Inflammatory macrophage treated with lipopolysaccharide for 1 hour (primary cell): ENCODE measurements at places on chromosomes 12 and 14.
A peak's percentile ranks its signal among the peaks of the same experiment; 100 is the strongest.

GRCh38 chr12:122206111-122206881, 2.8 kb downstream of the B3GNT4 start:
- DNase-seq, result no peak

DNA sequence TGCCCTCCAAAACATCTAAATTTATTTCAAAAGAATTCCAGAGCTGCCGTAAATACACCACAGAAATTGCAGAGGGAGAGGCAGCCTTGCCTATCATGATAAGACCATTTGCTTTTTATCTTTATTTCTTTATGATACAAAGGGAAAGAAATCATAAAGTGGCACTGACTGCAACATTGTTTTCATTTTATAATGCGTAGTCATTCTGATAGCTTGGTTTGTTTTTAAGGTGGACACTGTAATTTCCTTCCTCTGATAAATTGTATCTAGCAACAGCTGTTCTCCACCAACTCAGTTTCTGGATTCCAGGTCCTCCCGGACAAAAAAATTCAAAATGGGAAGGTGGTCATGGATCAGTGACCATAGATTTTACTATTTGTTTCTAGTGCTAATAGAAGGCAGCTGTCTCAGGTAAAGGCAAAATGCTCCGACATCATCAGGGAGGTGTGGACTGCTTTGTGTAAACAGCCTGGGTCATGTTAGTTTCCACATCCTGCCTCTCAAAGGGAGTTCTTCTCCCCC, 623 bp upstream of the TSPAN8 start:
- DNase-seq, result no peak

- DNase-seq, result peak; percentile 98
These were observed at the start of gene ISCA2 for GRCh38 chr14:74493343-74494261. Gene ISCA2, plus strand, starts transcription at chr14:74493765. Its CDS starts 10 bp downstream, at chr14:74493775.

- DNase-seq, result peak; percentile 30
These were observed 1.8 kb downstream of the FBXL14 start for GRCh38 chr12:1592444-1593173.

DNA sequence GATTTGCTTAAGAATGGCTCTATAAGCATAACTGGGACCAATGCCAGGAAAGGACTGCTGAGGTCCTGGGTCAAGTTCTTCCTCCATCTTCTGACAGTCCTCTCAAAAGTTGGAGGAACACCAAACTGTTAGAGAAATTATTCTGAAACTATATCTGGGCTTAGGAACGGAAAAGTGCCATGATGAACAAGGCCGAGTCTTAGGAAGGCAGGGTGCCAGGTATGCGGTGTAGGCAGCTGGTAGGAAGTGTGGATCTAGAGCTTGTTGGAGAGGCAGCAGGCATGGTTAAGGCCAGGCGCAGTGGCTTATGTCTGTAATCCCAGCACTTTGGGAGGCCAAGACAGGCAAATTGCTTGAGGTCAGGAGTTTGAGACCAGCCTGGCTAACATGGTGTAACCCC, 7.7 kb downstream of the GNPTAB start:
- no peak for DNase-seq

GRCh38 chr12:53049571-53050318, at the start of gene TNS2:
Gene TNS2, plus strand, starts transcription at chr12:53050065. Its CDS starts 121 bp downstream, at chr12:53050186.
- no peak for DNase-seq

GRCh38 chr12:30026621-30027234, 243.0 kb upstream of the TMTC1 start:
- DNase-seq, result no peak

DNA sequence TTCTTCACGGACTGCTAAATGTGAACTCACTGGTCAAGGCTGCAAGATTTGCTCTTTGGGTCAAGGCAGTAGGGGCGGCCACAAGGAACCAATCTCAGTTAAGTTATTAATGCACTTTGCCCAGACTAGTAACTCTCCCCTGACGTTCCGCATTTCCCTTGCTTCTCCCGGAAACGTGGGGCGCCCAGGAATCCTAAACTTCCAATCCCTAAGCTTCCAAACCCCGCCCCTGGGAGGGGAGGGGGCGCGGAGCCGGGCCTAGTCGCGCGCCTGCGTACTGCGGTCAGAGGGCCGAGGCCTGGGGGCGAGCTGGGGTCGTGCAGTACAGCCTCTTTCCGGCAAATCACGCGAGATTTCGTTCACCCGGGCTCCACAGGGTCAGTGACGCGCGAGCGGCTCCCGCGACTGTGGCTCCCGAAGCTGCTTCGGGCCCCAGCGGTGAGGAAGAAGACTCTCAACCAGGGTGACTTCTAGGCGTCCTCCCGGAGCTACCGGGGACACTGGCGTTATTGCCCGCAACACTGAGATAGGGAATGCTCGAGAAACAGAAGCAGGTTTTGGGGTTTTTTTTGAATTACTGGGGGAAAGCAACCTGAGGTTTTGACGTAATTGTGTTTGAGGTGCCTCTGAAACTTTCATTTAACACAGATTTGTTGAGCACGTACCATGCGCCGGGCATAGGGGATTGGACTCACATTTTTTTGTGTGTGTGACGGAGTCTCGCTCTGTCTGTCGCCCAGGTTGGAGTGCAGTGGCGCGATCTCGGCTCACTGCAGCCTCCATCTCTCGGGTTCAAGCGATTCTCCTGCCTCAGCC, at the start of gene PTGR2:
TSS of gene PTGR2 (plus strand) at position 265 of the 816 bp plus-strand sequence. CDS start 7,032 bp downstream, outside the sequence.
- DNase-seq, result peak; percentile 91

- no peak for DNase-seq
These were observed 1098.8 kb downstream of the TMEM121 start for GRCh38 chr14:106625186-106625585.

DNA sequence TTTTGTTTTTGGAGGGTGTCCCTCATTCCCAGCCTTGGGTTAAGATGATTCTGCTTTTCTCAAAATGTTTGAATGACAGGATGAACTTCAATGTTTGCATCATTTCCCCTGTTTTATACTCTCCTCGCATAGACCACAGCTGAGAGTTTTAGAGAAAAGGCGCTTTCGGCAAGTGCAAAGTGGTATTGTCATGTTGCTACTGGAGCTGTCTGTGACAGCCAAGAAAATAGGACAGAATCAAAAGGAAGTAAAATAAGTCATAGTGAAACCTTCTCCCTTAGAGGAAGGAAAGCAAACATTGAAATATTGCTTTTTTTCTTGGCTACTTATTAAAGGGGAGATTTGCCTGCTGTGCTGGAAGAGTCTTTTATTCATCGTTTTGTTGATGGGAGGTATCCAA, 33.5 kb upstream of the ARHGAP5 start:
- DNase-seq, result no peak

DNA sequence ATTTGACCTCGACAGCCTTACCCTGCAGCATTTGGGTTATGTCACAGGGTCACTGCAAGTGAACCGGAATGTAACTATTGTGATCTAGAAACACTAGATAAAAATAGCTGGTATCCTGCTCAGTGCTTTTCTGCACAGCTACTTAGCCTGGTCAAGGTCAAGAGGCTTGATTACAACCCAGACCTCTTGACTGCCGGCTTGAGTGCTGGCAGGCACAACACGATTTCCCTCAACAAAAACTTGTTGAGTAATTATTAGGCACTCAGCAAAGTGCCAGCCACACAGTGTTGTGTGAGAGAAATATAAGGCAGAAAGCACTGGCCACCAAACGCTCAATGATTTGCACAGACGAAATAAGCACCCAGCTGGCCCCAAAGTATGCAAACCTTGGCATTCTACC, 156.7 kb downstream of the NUAK1 start:
- DNase-seq, result no peak

GRCh38 chr14:64806862-64807495, 72.7 kb downstream of the SPTB start:
- DNase-seq, result no peak

GRCh38 chr14:67668559-67668958, 5.9 kb downstream of the VTI1B start:
- no peak for DNase-seq

DNA sequence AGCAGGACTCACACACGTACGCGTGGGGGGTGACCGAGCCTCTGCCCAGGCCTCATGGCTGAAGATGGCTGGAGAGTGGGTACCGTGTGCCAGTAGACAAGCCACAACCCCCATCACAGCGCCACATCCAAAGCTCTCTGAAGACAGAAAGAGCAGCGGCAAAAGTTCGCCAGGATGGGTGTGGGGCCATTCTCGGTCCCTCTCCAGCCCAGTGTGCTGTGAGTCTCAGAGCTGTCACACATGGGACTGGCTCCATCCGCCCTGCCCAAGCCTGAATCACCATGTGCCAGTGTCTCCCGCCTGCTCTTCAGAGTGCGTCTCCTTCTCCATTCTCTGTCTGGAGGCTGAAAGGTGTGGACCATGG, 5.7 kb downstream of the TMEM179 start:
- no peak for DNase-seq

DNA sequence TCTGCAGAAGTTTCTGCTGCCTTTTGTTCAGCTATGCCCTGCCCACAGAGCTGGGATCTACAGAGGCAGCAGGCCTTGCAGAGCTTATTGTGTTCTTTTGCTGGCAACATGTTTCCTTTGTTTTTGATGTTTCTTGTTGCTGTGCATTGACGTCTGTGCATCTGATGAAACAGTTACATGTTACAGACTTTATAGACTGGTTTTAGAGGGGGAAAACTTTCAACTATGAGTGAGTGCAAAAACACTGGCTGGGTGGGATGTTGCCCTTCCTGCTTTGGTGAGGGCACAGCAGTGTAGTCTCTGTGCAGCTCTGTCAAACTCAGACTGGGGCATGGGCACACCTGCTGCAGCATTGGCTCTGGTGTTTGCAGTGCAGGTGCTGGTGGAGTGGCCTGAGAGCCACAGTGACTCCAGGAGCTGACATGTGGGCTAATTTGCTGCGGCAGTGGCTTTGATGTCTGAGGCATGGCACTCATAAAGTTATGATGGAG, 26.9 kb downstream of the CLEC6A start:
- DNase-seq, result no peak

GRCh38 chr12:110310763-110311162, 29.7 kb downstream of the ATP2A2 start:
- DNase-seq, result no peak

DNA sequence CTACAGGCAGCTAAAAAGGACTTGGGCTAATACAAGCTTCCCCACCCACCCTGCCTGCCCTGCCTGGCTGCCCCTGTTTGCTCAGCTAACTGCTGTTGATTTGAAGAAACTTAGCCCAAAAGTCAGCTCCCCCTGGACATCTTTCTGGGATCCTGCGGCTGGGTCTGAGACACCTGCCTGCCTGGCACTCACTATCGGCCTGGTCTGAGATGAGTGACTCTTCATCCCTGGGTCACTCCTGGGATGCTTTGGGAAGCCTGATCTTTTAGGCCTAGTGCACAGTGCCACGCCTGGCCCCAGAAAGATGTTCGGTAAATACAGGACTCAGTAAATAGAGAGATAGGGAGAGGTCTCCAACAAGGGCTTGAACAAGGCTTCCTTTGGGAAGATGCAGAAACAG, 211.3 kb upstream of the DIO3 start:
- no peak for DNase-seq

- DNase-seq, result no peak
These were observed 67.7 kb upstream of the DCN start for GRCh38 chr12:91250273-91250665.

- DNase-seq, result no peak
These were observed 12.8 kb upstream of the ZDHHC22 start for GRCh38 chr14:77154421-77154820.

DNA sequence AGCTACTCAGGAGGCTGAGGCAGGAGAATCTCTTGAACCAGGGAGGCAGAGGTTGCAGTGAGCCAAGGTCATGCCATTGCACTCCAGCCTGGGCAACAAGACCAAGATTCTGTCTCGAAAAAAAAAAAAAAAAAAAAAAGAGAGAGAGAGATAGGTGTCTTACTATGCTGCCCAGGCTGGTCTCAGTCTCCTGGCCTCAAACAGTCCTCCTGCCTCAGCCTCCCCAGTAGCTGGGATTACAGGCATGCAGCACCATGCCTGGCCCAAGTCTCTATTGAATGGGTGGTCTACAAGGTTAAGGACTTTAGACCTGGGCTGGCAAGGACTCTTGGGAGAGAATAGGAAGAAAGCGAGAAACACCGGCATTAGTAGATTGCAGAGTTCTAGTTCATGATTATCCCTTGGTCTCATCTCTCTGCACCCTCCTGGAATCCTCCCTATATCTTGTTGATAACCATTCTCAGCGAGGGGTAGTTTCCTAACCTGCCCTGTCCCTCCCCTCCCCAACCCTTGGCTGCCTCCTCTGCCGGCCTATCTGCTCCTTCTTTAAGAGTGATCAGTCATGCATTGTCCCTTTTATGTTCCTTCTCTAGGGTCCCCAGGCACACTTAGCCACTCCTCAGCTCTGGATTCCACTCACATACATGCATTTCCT, 128.1 kb upstream of the MAP1LC3B2 start:
- DNase-seq, result no peak

DNA sequence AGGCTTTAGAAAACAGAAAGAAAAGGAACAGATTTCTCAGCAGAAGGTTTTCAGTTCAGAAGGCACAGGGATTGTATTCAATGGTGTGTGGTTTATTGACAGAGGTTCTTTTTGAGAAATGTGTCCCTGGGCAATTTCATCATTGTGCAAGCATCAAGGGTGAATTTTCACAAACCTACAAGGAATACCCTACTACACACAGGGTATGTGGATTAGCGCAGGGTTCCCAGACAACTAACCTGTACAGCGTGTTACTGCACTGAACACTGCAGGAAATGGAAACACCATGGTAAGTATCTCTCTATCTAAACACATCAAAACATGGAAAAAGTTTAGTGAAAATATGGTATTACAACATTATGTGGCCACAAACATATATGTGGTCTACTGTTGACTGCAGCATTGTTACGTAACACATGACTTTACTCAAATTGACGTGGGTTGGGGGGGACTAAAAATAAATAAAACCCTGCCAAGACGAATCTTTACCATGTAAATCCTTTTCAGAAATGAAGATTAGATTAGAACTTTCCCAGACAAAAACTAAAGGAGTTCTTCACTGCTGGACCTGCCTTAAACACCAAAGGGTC, 893.1 kb downstream of the TMEM121 start:
- DNase-seq, result no peak

- DNase-seq, result no peak
These were observed 15.9 kb downstream of the COL2A1 start for GRCh38 chr12:47988073-47989022.

DNA sequence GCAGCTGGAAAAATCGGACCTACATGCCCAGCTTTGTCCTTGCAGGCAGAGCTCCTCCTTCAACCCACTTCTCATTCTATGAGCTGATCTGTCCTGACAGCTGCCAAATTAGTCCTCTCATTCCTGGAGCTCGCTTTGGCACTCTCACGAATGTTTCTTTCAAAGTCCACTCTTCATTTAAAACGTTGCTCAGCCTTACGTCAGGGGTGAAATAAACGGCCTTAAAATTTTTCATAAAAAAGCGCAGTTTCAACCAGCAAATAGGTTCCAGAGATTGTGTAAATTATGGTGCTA, 120.9 kb upstream of the HIF1A start:
- DNase-seq, result no peak

DNA sequence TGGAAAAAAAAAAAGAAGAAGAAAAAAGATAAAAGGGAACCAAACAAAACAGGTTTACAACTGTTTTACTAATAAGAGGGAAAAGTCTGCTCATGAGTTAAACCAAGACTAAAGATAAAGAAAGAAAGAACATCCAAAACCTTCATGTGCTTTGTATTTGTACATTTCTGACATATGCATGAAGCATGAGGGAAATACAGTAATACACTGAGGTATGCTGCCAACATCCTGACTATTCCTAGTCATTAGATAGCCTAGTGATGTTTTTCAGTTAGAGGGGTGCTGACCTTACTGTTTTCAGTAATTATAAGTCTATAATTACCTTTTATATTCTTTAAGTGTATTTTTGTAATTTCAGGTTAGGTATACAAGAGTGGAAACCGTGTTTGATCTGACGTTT, 793.3 kb downstream of the DIO2 start:
- DNase-seq, result no peak
